ENCODE measurements at places on chromosomes 1 and 21. TPM values are rescaled to one million over a fixed set of nuclear protein-coding genes. Genes with fewer than 3 reads are reported as not detected.
A peak's percentile ranks its signal among the peaks of the same experiment; 100 is the strongest.

- DNase-seq, result peak; percentile 48
Observed at GRCh38 chr1:3717715-3718601, 34.3 kb upstream of the CCDC27 start.

DNA sequence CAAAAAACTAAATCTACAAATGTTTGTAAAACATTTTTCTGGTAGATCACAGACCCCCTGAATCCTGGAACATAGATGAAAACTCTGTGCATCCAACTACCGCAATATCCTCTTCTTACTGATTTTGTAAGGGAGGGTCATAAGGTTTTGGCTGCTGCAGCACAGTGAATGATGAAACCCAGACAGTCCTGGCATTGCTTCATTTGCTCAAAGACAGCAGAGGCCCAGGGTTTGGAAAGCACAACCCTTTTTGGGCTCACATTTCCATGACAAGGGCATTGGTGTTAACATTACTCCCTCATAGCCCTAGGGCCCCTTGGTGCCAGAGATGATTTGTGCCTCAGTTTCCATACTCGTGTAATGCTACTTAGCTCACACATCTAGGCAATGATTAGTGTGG, 51.2 kb downstream of the PLXNA2 start:
- peak; percentile 93 for DNase-seq

AMY1A gene
- polyA plus RNA-seq, result 1.1 TPM

- DNase-seq, result no peak
Observed at GRCh38 chr1:207658904-207659485, 14.1 kb downstream of the CR1L start.

DNA sequence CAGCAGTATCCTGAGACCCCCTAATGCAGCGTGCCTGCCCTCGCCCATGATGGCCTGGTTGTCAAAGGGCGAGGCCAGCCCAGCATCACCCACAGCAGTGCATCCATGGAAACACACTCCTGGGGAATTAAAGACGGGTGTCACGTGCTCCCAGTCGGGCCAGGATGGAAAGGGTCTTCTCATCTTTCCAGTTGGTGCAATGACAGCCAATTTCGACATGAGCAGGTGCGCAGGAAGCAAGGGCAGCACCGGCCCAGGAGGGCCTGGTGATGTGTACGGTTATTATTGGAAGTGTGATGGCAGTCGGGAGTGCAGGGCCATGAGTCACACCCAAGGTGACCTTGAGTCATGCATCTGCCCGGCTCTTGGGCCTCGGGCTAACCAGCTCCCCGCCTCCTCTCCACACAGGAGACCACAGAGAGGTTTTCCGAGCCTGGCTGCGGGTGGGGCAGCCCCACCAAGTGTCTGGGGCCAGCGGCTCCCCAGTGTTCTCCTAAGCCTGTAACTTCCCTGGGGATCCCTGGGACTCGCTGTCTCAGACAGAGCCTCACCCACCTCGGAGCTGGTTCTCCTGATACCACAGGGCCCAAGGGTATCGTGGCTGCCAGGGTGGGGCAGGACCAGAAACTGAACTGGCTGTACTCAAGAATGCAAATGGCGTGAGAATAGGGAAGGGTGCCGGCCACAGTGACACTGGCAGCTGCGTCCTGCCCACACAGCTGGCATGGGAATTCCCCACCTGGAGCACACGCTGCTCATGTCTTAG, 119.8 kb downstream of the SIK1 start:
- no peak for DNase-seq

PPP1R15B gene
- 29.8 TPM for polyA plus RNA-seq

All from lung (tissue), 17 donors.